GOT3 (cell line): ENCODE measurements at places on chromosomes 2 and 18.

DNA sequence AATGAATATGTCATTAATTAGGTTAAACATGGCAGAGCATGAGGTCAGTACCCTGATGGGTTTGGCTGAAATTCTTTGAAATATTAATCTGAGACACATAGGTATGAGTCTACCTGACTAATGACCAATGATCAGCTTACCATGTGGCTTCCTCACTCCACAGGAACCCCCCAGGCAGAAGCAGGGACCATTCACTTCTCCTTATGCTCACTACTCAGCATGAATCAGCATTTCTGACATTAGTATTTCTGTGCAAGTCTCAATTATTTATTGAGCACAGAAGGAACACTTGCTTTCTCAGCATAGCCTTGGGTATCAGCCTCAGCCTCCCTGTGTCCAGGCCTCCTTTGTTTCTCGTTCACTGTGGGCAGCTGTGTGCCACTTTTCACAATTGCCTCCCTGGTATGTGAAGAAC lies 9.3 kb upstream of the KCNE4 start:
- DNase-seq: no peak

DNA sequence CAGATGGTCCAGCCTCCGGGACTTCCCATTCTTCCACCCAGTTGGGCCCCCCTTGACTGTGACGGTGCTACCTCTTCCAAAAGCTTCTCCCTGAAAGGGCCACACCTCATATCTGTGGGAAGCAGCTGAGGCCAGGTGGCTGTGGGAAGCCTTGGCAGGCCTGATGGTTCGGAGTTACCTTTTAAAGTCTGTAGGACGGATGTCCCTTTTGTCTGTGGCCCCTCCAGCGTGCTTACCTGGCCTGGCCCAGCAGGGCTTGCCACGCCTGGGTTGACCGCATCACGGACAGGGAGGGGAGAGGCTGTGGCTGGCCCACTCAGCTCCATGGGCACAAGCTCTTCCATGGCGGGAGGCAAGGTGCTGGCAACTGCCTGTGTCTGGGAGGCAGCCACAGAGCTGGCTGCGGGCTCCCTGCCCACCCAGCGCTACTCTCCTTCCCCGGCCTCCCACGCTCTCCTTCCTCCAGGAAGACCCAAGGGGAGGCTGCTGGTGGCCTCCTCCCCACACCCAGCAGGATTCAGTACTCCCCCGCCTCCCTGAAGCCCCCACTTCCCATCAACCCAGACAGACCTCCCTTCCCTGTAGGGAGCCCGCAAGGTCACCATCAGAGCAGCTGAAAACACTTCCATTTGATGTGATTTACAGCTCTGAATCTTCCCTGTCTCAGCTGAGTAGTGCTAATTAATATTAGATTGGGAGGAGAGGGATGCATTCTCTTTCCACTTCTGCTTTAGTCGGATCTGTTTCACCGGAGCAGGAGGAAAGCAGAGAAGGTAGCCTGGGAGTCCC lies 52.8 kb downstream of the EDAR start:
- DNase-seq: no peak

DNA sequence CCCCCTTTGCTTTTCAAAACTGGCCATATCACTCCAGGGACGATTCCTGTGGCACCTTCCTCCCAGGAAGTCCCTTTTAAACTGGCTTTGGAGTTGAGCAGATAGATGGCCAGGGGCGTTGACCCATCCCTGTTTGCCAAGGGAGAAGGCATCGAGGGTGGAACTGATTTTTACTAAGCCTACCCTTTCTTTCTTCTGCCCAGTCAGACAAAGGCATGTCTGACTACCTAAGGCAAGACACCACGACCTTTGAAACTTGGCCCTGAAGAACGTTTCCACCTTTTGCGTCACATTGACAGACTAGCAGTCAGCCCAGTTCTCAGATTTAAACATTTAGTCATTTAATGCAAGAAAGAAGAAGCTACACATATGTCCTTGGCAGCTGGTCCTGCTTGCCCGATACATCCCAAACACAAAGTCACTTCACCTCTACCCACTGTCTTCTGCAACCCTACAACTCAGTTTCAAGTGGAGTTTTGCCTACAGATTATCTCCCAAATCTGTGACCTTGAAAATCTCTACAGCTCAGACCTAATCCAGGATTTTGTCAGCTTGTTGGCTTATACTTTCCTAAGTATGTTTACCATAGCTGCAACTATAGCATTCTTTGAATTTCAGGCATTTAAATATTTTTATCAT lies 102.2 kb upstream of the IL1R2 start:
- DNase-seq: no peak

DNA sequence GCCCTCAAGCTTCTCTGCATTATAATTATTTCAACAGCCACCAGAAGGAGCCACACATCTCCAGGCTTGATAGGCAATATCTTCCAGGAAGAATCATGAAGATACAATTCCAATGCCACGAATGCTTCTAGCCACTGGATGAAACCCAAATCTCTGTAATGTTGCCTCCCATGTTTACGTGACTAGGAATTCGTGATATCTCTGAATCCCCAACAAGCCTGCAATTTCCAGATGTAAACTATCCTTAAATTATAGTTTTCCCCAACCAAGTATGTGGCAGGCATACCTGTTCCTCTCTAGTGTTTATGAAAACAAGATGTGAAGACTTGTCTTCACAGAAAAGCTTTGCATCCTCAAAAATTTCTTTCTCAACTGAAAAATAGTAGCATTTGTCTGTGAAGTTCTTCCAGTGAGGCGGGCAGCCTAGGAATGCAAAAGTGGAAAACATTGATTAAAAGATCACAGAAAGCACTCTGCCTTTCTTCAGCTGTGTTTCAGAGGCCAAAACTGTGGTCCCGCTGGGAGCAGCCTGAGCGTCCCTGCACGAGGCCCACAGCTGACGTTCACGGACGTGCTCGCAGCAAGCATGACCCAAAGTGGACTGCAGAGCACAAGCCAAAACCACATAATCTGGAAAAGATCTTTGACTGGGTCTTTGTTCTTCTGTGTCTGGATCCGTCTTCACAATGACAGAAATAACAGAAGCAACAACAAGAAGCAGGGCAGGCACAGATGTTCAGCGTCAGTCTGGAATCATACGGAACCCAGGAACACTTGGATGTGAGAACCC lies 65.1 kb upstream of the THOC1 start:
- DNase-seq: no peak

- DNase-seq: no peak
Measured at GRCh38 chr2:127651971-127652550, 6.1 kb downstream of the GPR17 start.

- no peak for DNase-seq
Measured at GRCh38 chr2:158130832-158131473, 29.3 kb downstream of the UPP2 start.

GRCh38 chr18:12848405-12848804 lies 35.6 kb downstream of the PTPN2 start:
- no peak for DNase-seq

DNA sequence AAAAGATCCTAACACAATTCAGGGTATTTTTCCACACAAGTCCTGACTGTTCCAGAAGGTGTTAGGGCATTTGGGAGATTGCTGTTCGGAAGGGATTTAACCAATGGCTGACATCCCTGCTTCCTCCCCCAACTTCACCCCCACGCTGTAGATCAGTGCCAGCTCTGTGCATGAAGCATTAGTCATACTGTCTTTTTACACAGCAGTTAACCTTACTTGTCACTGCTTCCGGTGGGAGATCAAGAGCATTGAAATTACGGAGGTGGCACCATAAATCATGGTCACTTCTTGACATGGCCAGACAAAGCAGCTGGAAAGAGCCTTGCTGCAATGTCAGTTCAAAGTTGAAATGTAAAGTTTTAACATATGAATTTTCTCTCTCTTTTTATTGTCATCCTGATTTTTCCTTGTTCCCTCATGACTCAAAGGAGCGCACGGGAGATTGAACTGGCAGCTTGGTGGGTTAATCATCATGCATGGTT lies 70.2 kb downstream of the HRH4 start:
- no peak for DNase-seq

DNA sequence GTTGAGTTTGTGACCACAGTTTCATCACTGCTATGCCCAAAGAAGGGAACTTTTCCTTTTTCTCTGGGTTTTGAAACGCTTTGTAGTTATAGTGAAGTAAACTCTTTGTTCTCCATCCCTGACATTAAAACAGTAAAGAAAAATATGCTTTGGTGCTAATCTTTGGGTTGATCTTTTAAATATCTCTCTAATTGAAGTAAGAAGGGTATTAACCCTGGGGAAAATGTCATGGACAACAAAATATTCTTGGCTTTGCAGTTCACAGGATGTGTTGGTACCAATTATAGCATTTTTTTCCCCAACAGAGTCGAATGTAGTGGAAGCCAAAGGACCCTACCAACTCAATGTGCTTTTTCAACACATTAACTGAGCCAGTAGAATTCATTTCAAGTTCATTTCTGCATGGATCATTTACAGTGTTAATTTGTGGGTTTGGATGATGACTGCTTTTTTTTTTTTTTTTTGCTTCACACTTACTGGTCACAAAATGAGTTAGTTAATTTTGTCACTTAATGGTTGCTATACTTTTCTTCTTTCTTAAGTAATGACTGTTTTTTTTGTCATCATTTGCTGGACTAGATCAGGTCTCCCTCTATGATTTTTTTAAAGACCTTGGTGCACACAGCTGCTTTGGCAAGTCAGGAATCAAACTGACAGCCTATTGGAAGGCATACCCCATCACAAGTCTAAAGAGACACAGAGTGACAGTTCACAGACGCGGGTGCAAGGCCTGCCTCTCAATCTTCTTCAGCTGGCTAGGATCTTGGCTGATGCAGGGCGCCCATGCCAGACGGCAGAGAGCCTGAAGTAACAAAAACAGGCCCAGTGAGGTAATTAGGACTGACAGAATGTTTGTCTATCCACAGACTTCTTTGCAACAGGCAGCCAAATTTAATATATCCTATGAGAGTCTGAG lies 98.8 kb upstream of the MMADHC start:
- DNase-seq: no peak

- no peak for DNase-seq
Measured at GRCh38 chr2:233988581-233988980, 61.9 kb upstream of the SPP2 start.

DNA sequence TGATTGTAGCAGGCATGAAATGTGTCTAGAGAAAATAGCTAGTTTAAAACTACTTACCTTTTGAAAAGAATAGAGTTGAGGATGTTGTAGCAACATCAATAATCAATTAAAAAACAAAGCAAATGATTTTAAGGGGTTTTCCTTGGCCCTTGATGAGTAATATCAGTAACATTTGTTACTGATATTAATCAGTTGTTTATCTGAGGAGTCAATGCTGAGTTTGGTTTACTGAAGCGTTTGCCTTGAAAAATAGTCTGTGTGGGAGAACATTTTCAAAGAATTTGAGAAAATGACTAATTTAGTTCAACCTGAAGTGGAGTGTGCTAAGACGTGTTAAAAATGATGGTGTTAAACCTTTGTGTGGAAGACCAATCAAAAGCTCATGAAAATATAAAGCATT lies 9.3 kb downstream of the PTH2R start:
- DNase-seq: no peak

GRCh38 chr18:13381944-13382365 lies 163.4 kb downstream of the LDLRAD4 start:
- DNase-seq: no peak

DNA sequence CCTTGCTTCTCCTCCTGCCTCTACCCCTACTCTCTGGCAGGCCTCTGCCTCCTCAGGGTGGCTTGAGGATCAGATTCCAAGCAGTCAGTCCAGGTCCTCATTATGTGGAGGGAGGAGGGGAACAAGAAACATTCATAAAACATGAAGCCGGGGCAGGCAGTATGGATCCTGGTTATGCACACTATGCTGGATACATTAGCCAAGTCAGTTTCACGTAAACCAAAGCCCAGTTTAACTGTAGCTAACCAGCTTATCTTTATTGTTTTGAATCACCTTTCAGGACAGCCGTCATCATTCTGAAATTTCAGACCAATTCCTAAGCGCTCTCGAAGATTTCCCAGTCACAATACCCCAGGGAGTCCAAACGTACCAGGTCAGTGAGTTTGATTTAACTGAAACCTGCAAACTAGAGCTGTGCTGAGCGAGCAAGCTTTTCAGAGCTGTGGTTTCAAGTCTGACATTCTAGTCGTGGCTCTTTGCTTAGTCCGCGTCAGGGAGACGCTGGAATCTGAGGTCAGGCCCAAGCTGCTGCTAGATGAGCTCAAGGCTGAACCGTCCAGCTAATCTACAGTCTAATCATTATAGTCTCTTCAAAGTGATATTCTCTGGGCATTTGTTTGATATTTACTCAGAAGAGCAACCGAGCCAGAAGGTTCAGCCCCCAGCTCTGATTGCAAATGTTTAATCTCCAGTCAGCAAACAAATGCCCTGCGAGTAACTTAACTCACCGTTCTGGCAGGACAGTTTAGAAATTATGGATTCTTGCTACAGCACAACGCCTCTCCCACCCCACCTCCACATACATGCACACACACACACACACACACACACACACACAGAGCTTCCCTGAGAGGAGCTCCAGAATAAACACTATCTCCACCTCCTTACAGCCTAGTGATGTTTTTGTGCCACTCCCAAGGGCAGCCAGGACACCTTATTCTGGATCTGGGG lies 63.8 kb upstream of the BZW1 start:
- DNase-seq: no peak

- DNase-seq: no peak
Measured at GRCh38 chr2:68732036-68732932, 2.3 kb upstream of the ARHGAP25 start.

DNA sequence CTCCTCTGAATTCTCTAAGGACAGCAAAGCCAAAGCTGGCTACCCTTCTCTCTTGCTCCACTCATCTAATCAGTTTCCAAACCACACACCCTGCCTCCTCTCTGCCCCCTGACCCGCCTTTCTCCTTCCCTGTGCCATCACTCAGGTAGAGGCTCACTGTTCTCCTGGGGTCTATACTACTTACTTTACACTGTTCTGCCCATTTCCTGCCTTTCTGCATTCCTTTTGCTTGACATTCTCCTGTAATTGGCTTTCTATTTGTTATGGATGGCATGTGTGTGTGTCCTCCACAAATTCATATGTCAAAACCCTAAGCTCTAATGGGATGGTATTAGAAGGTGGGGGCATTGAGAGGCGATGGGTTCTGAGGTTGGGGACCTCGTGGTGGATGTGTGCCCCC lies 675.2 kb upstream of the ID2 start:
- no peak for DNase-seq

DNA sequence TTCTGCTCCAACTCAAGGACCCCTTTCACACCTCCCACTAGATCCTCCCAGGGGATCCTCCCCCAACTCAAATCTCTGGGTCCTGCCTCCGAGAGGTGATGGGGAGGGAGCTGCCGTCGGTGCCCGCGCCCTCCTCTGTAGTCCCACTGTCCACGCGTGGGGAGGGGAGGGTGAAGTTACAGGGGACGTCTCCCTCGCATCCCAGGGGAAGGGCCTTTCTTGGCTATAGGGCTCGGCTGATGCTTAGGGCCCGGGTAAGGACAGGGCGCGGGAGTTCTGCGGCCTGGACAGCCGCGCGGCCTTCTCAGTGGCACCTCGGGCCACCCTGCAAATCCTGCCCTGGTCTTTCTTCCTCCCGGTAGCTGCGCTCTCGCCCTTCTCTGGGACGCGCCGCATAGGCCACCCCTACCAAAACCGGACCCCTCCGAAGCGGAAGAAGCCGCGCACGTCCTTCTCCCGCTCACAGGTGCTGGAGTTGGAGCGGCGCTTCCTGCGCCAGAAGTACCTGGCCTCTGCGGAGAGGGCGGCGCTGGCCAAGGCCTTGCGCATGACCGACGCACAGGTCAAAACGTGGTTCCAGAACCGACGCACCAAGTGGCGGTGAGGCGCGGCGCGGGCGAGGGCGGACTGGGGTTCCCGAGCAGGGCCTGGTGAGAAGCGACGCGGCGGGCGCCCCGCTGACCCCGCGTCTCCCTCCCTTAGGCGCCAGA lies 1.2 kb downstream of the TLX2 start:
- no peak for DNase-seq

GRCh38 chr18:43571078-43571689 lies 293.9 kb upstream of the SYT4 start:
- no peak for DNase-seq
